Motor neuron (in vitro differentiated cells): ENCODE measurements at places on chromosomes 11 and 22. TPM values are rescaled to one million over a fixed set of nuclear protein-coding genes. Genes with fewer than 3 reads are reported as not detected.

SLC25A45 gene
- 1.5 TPM in 2 replicates for total RNA-seq

VPS37C gene
- total RNA-seq, result 12.8 and 17.1 TPM in 2 replicates

RIBC2 gene
- total RNA-seq, result 2.0 and 2.5 TPM in 2 replicates

C11orf42 gene
- 0.64 and 2.4 TPM in 2 replicates for total RNA-seq

APOBEC3G gene
- 1.3 and 1.8 TPM in 2 replicates for total RNA-seq

MMP1 gene
- total RNA-seq, result not detected in 2 replicates

IL10RA gene
- total RNA-seq, result 0.19 and 1.0 TPM in 2 replicates

NLRP14 gene
- total RNA-seq, result 0.32 and 0.46 TPM in 2 replicates

GLYAT gene
- total RNA-seq, result 0.57 and 1.1 TPM in 2 replicates

OR5B21 gene
- total RNA-seq, result 0.23 TPM in 1 of 2 replicates, not detected in the other

FBLN1 gene
- total RNA-seq, result 26.9 and 47.7 TPM in 2 replicates

TIGD3 gene
- 3.9 and 4.2 TPM in 2 replicates for total RNA-seq
